T follicular helper cell (primary cell): ENCODE measurements at places on chromosomes 3 and 15.

DNA sequence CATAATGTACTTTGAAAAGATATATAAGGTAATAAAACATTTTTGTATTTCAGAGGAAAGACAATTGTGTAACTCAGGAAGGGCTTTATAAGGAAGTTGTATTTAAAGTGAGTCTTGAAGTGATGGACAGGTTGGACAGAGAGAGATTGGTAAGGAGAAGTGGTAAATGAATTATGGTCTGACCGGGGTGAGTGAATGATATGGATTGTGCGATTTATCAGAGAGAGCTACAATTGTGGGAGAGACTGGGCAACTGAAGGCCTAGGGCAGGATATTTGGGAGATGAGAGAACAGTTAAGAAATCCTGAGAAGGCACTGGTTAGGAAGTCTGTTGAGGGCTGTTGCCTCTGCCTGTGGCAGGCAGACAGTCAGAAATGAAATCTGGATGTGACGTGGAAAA lies 14.8 kb downstream of the IL1RAP start:
- DNase-seq: no peak

DNA sequence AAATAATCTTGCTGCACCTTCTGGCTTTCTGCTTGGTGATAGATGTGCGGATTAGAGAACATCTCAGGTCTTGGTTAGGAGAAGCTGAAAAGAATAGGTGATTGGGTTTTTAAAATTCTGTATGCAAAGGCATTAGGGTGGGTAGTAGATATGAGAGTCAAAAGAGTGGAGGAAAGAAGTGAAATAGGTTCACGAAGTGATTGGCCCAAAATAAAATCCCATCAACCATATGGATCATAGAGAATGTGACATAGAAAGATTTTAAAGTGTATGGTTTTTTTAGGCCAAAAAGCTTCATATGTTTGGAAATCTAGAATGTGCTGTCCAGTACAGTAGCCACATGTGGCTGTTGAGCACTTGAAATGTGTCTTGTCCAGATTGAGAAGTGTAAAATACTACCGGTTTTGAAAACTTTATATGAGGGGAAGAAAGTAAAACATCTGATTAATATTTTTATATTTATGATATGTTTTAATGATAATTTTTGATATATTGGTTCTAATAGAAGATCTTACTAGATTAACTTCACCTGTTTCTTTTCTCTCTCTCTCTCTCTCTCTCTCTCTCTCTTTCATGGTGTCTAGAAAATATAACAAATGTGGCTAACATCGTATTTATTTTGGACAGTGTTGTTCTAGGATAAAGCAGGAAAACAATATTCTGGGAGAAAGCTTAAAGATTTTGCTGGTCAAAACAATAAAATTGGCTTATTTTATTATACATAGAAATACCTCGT lies 2.9 kb downstream of the MBNL1 start:
- DNase-seq: no peak

DNA sequence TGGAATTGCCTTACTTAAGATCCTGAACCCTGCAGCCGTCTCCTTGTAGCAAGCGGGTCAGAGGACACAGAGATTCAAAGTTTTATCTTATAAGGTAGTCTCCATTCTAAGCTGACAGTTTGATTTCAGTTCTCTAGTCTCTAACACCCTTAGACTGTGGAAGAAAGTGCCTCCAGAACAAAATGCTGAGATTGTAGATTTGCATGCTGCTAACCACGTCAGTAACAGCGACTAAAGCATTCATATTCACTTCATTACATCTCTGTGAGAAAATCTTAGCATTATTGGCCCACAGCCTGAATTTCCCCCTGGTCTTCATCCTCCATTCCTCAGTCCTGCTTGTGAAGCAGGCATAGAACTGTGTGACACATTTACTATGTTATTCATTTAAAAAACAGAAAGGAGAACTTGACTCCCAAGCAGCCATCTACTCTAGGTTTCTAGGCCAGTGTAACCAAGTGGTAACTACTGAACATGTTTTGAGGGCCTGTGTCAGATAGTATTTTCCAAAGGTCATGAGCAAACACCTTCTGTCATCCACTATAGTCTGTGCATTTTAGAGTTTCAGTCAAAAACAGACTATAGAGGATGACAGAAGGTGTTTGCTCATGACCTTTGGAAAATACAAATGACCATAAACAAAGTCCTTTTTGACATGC lies 27.4 kb downstream of the ARIH2 start:
- no peak for DNase-seq

DNA sequence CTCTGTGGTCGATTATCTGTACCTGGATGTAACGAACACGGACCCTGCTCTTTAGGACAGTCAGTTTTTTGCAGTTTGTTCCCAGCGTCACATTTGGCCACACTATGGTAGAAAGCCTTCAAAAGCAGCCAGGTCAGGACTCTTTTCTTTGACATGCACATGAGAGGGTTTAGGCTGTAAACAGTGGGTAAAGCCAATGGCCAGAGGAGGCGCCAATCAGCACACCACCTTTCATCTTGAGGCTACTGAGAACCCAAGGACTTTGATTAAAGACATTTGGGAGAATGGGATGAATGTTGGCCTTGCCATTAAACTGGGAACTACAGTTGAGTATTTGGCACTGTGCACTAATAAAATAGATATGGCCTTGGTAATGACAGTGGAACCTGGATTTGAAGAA lies 225.9 kb downstream of the OXSM start:
- DNase-seq: no peak

GRCh38 chr3:135137296-135137695 lies 342.2 kb downstream of the EPHB1 start:
- no peak for DNase-seq

- no peak for DNase-seq
Measured at GRCh38 chr15:74726774-74727164, 1.4 kb upstream of the CYP1A1 start.

- DNase-seq: no peak
Measured at GRCh38 chr3:23459889-23460546, 256.9 kb downstream of the UBE2E2 start.

GRCh38 chr3:147775816-147776530 lies 366.8 kb downstream of the ZIC1 start:
- DNase-seq: no peak

- DNase-seq: no peak
Measured at GRCh38 chr3:176078906-176079305, 1118.4 kb downstream of the TBL1XR1 start.

DNA sequence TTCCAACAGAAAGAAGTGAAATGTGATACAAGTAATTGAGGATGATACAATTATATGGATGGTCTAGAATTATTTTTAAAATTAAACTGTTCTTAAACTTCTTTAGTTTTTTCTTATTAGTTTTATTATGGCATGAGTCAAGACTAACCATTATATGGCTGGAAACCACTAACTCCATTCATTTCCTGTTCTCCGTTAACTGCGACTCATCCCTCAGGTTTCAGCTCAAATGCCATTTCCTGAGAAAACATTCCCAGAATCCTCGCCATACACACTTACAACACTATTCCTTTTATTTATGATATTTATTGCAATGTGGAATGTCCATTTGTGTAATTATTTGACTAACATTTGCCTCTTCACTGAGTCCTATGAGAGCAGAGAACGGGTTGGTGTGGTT lies 394.1 kb downstream of the SOX2 start:
- DNase-seq: no peak

DNA sequence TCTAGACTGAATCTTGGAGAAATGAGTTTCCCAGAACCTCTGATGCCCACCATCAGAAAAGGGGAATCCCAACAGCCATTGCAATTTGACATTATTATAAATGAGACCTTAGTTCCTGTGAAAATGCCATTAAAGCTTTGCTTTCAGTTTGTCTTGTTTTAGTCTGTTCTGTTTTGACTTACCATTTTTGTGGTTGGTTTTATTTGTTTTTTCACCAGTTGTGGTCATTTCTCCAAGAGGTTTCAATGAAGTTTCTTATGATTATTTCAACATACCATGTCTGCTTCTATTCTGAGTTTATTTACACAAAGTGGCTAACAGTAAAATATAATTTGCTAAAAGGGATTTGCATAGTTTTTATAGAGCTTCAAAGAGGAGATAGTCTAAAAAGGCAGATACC lies 175.0 kb upstream of the MCTP2 start:
- no peak for DNase-seq

DNA sequence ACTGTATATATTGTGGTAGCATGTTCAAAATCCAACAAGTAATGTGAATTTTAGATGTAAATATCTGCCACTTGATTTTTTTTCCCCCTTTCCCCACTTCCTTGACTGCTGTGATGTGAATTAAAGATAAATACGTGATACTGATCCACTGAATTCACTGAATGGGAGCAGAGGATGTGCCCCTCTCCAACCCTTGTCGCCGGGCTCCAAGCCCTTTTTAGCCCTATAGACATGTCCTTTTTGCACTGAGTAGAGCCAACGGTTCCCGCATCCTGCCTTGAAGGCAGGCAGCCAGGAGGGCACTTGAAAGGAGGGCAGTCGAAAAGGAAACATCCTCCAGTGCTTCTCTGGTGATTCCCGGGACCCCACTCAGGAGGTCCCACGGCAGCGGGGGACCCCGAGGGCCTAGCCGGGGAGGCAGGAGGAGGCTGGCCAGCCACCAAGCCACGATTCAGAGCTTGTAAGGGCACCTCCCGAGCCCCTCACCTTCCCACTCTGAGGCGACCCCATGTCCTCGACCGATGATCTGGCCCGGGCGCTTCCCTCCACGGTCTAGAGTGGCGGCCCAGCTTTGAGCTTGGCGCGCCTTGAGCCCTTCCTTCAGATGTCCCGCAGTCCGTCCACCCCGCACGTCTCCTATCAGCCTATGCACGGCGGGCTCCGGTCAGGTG lies 901 bp upstream of the MANF start:
- DNase-seq: no peak

DNA sequence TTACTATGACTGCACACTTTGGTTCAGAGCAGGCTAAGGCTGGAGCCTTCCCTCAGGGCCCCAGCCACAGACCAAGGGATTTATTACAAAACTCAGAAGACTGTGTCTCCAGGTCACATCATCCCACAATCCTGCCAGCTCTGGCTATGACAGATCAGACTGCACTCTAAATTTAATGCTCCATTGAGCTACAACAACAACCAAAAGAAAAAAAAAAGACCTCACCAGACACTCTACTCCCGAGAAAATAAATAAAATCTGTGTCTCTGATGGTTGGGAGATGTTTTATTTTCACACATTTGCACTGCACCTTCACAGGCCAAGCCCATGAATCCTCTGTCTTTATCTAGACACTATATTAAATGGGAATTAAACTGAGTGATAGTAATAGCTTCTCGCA lies 50.8 kb upstream of the CTNNB1 start:
- no peak for DNase-seq

DNA sequence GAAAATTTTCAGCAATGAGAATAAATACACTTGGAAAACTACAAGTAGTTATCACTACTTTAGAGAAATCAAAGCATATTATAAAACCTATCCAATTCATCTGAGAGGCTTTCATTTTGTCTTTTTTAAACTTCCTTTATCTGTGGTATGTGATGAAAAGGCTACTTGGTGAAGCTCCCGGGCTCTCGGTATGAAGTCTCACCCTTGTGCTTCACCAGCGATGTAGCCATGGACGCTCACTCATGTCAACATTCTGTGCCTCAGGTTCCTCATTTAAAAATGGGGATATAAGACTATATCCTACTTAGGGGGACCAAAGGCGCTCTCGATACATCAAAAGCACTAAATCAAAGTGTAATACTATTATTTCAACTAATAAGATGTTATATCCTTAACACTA lies 14.9 kb downstream of the SATB1 start:
- no peak for DNase-seq

- no peak for DNase-seq
Measured at GRCh38 chr3:142009029-142009428, 132.6 kb downstream of the ATP1B3 start.

DNA sequence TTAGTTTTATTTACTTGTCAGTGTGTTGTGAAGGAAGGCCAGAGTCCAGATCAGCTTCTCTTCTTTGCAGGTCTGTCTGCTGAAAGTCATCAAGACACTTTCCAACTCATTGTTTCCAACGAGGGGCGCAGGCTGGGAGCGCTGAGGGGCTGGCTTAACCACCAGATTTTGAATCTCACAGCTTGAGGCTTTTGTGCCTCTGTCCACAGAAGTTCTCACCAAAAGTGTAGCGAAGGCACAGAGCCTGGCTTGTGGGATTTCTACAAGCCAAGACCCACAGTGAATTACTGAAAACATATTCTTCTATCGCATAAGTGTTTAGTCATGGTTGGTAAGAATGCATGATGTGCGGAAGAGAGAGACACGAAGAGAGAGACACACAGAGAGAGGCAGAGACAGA lies 35.2 kb downstream of the BHLHE40 start:
- DNase-seq: no peak

DNA sequence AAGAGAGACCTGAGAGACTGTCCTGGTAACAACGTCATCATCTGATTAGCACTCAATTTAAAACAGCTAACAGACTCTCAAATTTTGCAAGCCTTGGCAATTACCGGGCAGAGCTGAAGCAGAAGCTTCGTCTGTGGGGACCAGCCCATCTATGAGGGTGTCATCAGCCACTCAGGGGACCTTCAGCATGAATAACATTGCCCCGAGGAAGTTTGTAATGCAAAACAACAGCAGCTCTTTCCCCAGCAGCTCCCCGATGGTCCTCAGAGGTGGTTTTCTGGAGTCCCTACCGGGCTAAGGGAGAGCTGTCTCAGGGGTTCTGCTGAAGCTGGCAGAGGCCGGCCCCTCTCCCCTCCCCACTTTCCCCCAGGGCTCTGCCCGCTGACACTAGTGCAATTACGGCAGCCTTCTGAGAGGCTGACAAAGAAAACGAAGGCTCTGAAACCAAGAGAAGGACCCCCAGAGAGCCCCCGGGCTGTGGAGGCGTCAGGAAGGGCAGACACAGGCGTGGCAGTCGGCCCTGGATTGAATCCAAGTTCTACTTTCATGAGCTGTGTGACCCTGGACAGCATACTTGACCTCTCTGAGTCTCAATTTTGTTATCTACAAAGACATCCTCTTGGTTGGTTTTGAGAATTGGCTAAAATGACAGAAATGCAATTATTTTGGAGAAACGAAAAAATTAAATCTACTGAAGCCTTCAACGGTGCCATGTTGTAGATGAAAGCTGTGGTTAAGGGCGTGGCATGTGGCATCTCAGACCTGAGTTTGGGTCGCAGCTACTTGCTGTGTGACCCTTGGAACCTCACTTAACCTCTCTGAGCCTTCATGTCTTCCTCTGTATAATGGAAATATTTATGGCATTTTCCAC lies 102.1 kb upstream of the TLE3 start:
- no peak for DNase-seq

GRCh38 chr15:56367156-56367555 lies 1.9 kb downstream of the TEX9 start:
- no peak for DNase-seq

- no peak for DNase-seq
Measured at GRCh38 chr3:53109190-53109589, 21.0 kb downstream of the RFT1 start.

- no peak for DNase-seq
Measured at GRCh38 chr3:50385754-50386153, 26.4 kb upstream of the TMEM115 start.

- DNase-seq: no peak
Measured at GRCh38 chr15:75456710-75457109, 5.2 kb upstream of the SIN3A start.

GRCh38 chr3:117084277-117084676 lies 374.7 kb downstream of the TUSC7 start:
- no peak for DNase-seq
